ENCODE measurements at places on chromosomes 3 and 15.
A peak's percentile ranks its signal among the peaks of the same experiment; 100 is the strongest.

GRCh38 chr15:57796146-57796545 is 89.6 kb downstream of the POLR2M start:
- DNase-seq = no peak

DNA sequence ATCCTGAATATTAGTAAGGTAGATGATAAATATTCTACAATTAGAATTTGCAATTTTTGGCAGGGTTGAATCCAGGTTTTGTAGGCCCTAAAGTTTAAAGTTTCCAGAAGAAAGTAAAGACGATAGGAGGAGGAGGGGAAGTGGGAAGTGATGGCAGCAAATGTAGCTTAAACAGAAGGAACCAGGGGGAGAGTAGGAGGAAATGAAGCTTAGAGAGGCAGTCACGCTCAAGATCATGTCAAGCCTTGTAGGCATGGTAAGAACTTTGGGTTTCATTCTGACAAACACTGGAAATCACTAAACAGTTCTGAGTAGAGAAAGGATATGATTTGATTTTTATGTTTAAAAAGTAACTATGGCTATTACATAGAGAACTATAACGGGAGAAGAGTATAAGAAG is 63.9 kb downstream of the NR2E3 start:
- DNase-seq = no peak

DNA sequence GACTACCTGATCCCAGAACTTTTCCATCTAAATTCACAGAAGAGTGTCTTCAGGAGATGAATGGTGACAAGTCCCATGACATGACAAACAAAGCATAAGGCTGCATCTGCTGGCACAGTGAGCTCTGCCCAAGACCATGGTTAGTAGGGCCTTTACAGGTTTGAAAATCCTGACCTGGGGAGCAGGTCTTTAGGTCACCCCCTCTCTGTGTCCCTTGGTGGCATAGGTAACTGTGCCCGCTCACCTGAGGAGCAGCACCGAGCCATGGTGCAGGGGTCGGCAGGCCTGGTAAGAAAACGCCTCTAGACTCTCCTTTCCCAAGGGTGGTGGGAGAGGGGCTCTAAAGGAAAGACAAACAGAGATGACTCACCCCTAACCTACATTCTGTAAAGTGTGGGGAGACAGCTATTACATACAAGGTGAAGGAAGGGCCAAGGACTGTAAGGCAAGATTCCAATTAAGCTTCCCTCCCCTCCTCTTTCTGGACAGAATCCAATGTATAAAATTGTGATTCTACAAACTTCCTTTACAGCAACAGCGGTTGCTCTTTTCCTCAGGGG is 74.0 kb downstream of the SATB1 start:
- DNase-seq = no peak

GRCh38 chr3:47592066-47592795 is 13.6 kb upstream of the CSPG5 start:
- no peak for DNase-seq

DNA sequence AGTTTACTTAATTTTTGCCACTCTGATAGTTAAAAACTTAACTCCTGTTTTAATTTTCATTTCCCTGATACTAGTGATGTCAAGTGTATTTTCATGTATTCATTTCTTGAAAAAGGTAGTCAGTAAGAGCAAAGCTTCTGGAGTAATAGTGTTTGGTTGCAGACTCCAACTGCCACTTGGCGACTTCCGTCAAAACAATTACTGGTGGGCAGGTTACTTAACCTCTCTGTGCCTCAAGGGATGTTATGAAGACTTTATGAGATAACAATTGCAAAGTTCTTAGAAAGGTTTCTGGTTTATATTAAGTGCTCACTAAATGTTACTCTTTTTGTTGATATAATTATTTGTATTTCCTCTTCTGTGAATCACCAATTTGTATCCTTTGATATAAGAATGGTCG is 129.7 kb downstream of the NFKBIZ start:
- DNase-seq = no peak

DNA sequence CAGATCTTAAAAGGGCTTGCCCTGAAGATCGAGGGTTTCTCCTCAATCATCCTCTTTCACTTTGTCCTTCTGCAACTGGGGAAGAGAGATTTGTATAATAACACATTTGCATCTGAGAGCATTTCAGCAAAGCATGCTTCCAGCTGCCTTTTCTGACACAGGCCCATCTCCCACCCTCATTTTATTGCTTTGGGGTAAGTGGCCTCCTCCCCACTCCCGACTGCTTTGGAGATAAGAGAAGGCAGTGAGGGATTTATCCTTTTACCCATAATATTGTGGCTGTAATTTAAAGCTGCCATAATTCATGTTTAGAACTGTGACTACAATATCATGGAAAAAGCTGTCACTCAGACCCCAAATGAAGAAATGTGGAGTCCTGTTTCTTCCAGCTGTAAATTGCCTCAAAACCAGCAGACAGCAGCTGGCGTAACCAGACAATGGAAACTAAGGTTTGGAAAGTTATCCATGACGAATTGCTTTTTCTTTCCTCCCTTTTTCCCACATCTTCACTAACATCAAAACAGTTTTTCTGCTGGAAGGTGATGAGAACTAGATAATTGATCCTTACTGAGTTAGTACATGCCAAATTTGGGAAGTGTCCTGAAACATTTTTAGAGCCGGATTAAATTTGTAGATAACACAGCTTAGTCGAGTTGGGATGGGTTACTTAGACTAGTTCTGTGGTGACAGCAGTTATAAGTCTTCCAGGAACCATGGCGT is 104.2 kb upstream of the PFN2 start:
- no peak for DNase-seq

DNA sequence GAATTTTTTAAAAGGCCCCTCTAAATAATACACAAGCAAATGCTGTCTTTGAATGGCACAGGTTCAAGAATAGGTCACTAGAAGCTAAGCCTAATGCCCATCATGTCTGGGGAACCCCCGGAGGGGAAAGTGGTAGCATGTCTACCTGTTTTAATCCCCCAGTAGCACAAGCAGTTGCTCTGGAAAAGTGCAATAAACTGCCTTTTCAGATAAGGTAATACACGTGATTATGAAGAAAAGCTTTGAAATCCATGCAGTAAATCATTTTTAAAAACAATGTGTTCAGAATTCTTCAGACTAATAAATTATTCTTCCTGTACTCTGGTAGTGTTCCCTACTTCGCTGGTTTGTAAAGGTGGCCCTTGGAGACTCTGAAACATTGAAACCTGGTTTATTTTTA is 922.2 kb downstream of the ROBO1 start:
- no peak for DNase-seq

DNA sequence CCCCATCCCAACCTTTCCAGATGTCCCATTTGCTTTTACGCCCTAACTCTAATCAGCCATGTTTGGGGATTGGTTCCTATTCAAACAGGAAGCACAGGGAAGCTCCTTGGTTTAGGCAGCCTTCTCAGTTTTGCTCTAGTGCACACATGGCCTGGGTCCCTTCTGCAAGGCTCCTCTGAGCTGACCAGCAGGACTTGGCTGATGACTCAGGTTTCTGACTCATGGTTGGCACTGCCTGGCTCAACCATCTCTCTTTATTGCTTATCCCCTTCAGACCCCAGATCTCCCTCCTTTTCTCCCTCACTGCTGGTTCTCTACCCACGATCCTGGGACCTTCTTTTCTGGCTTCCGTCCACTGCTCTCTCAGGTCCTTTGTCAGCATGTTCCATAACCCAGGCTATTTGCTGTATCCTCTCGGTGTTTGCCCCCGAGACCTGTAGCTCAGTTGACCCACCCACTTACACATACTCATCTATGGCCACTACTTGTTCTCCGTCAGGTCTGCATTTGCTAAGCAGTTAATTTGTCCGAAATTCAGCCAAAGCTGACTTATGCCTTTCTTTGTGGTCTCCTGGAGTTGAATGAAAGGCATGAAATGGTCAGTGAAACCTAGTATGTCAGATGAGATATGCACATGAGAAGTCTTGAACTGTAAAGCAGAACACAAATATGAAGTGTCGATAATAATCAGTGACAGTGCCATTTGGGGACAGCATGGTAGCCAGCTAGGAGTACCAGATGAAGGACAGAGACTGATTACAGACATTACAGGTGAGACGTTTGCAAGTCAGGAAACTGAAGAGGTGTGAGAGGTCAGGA is 323.5 kb upstream of the ROPN1 start:
- DNase-seq = no peak

DNA sequence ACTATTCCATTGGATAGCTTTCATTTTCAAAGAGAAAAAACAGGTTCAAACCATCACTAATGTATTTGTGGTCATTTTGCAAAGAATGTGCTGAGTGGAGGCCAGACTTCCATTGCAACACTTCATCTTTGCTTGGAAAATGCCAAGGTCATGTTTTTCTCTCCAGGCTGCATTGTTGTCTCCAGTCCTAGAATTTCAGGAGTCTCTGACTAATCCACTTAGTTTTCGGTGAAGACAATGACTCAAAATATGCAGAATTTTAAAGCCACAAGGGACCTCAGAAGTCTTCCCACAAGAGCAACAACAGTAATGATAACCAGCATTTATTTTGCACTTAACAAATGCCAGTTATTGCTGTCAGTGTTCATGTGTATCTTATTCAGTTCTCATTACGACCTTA is 277.0 kb downstream of the RYR3 start:
- DNase-seq = no peak

- DNase-seq = no peak
These were observed 75.0 kb downstream of the LRRC28 start for GRCh38 chr15:99326235-99326634.

GRCh38 chr3:122987736-122988319 is 39.7 kb downstream of the SEMA5B start:
- DNase-seq = no peak

GRCh38 chr15:38176155-38176554 is 76.5 kb upstream of the SPRED1 start:
- DNase-seq = peak; percentile 56

GRCh38 chr3:177703788-177704187 is 506.5 kb upstream of the TBL1XR1 start:
- DNase-seq = no peak

DNA sequence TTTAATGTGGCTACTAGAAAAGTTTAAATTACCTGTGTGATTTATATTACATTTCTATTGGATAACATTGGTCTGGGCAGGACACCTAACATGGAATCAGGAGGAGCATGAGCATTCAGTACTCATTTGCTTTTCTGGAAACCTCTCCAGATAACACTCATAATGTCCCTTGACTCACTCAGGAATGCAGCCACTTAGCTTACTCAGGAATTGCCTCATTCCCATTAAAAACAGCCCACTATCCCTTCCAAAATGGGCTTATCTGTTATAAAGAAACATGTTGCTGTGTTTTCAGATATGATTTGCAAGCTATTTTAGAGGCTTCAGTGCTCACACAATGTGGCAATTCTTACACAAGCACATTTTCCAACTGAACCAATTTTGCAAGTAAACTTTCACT is 17.1 kb downstream of the GBE1 start:
- DNase-seq = no peak

DNA sequence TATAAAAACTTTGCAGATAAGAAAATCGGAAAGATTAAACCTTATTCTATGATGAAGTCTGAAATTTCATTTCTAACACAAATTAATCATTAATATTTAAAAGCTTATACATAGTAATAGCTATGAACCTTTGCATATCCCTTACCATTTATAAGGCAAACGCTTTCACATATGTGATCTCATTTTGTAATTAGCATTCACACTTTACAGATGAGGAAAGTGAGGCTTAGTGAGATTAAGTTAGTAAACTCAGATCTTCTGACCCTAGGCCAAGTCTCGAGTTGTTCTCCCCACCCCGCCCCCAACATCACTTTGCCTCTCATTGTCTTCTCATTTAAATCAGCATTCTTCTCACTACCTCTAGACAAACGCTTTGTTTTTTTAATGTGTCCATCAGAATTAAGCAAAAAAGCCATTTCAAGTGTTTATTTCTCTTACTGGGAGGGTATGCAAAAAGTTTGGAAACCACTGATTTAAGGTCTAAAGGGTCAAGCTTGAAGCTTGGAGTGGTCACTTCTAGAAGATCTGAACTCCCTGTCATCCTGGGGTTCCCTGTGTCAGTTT is 172.9 kb upstream of the BCL6 start:
- no peak for DNase-seq

DNA sequence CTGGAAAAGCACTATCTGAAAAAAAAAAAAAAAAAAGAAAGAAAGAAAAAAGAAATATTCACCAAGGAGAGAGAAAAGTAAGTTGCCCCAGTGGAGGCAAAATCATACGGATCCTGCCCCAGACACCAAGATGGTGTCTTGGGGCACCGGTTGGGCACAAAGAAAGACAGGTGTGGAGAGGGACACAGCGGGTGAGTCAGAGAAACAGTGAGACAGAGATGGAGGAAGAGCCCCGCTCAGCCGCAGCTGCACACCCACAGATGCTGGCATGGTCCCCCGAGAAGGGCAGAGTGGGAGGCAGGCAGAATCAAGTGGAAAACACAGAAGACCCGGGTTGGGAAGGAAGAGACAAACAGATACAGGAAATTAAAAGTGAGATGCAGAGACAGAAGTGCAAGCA is 129.7 kb upstream of the SMAD3 start:
- DNase-seq = no peak

Data from inflammatory macrophage treated with lipopolysaccharide for 1 hour (primary cell).